CD14-positive monocyte (primary cell): ENCODE measurements at places on chromosomes 5 and 9. TPM values are rescaled to one million over a fixed set of nuclear protein-coding genes. Genes with fewer than 3 reads are reported as not detected.
A peak's percentile ranks its signal among the peaks of the same experiment; 100 is the strongest.

Gene FRMD3
- 4.2 TPM for polyA plus RNA-seq

DNA sequence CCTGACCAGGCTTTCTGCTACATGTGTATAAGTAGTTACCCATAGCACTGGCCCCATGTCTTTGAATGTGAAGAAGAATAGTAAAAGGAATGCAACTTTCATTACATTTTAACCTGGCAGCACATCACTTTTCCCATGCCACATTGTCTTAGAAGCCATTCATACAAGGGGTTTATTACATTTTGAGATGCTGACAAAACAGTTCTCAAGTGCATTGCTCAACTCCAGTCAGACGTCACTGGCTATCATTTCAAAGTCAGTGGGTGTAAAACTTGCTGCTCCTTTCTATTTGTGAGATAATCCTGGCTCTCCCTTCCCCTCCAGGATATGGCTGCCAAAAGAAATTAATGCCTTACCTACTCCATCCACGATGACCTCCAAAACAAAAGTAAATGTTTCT is 97.0 kb upstream of the VCAN start:
- no peaks in the 10 kb centered on the region for H3K36me3 ChIP-seq
- peak overlapping the region; percentile 80 for H3K27ac ChIP-seq
- DNase-seq = peak; percentile 40
- H3K4me1 ChIP-seq = peaks cover 72% of the 10 kb centered on the region

GRCh38 chr9:125329978-125330377 is 68.4 kb downstream of the GAPVD1 start:
- H3K4me3 ChIP-seq = no peak overlapping the region
- no peak for DNase-seq
- no peaks in the 10 kb centered on the region for H3K4me1 ChIP-seq

DNA sequence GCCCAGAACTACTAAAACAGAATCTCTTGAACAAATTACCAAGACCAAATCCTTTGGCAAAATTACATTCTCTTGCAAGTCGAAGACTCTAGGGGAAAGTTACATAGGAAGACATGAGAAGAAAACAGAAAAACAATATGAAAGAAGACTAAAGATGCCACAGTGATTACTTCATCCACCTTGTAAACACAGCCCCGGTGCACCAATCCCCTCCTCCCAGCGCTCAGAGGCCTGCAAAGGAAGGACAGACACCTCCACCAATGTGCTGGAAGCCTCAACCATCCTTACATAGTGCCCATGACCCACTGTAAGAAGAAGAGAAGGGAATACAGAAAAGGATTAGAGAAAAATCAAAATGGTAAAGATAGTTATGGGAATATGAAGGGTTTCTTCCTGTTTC is 218.5 kb downstream of the SPOCK1 start:
- H3K27ac ChIP-seq = no peak overlapping the region
- no peak for DNase-seq
- no peaks in the 10 kb centered on the region for H3K27me3 ChIP-seq
- no peak overlapping the region for H3K4me3 ChIP-seq
- no peaks in the 10 kb centered on the region for H3K4me1 ChIP-seq
- H3K36me3 ChIP-seq = no peaks in the 10 kb centered on the region

DNA sequence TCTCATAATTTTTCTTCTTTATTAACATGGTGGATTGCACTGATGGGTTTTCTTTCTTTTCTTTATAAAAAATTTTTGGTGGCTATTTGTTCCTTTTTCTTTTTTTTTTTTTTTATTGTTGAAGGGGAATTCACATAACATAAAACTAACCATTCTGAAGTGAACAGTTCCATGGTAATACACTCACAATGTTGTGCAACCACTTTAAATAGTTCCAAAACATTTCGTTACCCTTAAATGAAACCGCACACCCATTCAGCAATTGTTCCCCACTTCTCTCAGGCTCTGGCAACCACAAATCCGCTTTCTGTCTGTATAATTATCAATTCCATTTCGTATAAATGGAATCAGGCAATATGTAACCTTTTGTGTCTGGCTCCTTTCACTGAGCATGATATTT is 11.7 kb upstream of the SETX start:
- peaks cover 72% of the 10 kb centered on the region for H3K4me1 ChIP-seq
- H3K36me3 ChIP-seq = no peaks in the 10 kb centered on the region
- H3K27ac ChIP-seq = peak overlapping the region; percentile 48

DNA sequence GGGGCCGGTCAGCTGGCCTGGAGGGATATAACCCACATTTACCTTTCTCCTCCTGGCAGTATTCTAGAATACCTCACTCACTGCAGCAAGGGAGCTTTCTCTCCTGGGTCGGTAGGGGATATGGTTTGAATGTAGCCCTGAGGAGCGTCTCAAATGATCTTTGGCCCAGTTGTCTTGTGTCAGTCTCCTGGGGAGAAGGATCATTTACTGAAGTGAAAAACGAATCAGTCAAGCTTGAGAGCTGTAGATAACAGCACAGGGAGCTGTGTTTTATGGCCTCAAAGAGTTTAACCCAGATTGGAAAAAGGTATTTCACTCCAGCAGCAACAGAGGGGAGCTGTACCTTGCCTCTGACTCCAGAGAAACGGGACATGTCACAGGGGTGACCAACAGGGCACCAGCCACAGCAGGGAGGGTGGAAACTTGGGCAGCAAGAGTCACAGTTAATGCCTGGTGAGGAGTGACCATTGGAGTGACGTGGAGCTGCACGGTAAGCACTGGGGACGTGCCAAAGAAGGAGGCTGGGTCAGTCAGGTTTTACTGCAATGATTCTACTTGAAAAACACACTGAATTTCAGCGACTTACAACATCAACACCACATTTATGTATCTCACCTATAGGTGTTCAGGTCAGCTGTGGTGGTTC is 29.8 kb upstream of the ZFR start:
- H3K4me3 ChIP-seq = no peak overlapping the region
- H3K27me3 ChIP-seq = no peaks in the 10 kb centered on the region
- H3K36me3 ChIP-seq = no peaks in the 10 kb centered on the region
- H3K4me1 ChIP-seq = no peaks in the 10 kb centered on the region
- no peak for DNase-seq

GRCh38 chr5:156103155-156103885 is 223.6 kb upstream of the SGCD start:
- H3K27me3 ChIP-seq = no peaks in the 10 kb centered on the region
- no peak for DNase-seq
- H3K4me3 ChIP-seq = no peak overlapping the region
- H3K36me3 ChIP-seq = no peaks in the 10 kb centered on the region
- H3K27ac ChIP-seq = no peak overlapping the region
- H3K4me1 ChIP-seq = no peaks in the 10 kb centered on the region
